GM23338 (cell line): ENCODE measurements at places on chromosomes 16 and 17. TPM values are rescaled to one million over a fixed set of nuclear protein-coding genes. Genes with fewer than 3 reads are reported as not detected.
A peak's percentile ranks its signal among the peaks of the same experiment; 100 is the strongest.

- no peaks in the 10 kb centered on the region for H3K36me3 ChIP-seq
- H3K4me3 ChIP-seq, result no peak overlapping the region
- no peak overlapping the region for H3K27ac ChIP-seq
- H3K27me3 ChIP-seq, result no peaks in the 10 kb centered on the region
- no peak for DNase-seq
- H3K4me1 ChIP-seq, result no peaks in the 10 kb centered on the region
Measured at GRCh38 chr16:66520406-66521170, 29.3 kb downstream of the TK2 start.

DNA sequence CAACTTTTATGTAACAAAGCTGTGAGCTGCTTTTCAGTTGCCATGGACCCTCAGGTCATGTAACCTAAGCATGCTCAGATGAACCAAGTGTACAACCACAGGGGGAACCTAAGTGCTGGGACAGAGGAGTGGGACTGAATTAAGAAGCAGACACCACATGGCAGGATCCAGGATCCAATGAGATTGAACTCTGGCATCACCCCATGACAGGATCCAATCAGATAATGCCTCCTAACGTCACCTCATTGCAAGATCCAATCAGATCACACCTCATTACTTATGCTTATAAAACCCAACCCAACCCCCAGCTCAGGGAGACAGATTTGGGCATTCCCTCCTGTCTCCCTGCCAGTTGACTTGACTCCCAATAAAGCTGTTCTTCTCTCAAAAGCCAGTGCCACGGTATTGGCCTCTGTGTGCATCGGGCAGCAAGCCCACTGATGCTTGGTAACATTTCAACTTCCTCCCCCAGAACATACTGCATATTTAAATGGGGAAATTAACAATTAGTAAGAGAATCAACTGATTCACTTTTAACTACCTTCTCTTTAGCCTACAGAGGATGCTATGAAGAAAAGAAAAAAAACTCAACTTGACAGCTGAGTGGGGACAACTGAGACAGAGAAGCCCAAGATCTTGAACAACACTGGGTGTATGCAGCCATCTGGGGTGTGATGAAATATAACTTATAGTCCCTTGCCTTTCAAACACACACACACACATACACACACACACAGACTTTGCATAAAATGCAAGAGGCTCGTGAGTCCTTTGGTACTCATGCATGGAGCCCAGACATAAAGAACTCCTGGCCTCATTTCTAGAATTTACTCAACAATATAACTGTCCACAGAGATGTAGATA lies 148.4 kb downstream of the SLC39A11 start:
- H3K4me1 ChIP-seq, result no peaks in the 10 kb centered on the region
- no peak overlapping the region for H3K4me3 ChIP-seq
- H3K27ac ChIP-seq, result no peak overlapping the region
- no peak for DNase-seq
- H3K27me3 ChIP-seq, result no peaks in the 10 kb centered on the region
- no peaks in the 10 kb centered on the region for H3K36me3 ChIP-seq

DNA sequence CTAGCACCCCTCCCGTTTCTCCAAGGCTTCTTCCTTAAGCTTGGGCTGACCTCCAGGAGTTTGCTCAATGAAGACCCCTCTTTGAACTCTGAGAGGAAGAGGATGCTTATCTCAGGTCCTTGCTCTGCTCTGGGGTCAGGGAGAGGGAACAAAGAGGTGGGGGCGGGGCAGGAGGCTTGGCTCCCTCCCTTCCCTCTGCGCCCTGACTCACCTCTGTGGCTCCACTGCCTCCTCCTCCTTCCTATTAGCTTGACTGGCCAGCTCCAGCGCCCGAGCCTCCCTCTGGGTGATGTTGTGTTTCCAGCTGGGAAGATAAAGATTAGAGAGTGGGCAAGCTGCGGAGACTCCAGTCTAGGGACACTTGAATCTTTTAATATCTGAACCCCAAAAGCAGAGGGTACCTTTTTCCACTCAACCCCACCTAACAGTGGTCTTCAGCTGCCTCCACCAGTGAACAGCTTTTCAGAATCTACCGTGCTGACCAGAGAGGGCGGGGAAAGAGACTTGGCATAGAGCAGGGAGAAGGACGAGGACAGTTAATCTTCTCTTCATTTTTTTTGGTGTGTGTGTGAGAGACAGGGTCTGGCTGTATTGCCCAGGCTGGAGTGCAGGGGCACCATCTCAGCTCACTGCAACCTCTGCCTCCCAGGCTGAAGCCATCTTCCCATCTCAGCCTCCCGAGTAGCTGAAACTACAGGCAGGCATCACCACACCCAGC lies 6.7 kb downstream of the GIP start:
- H3K36me3 ChIP-seq, result no peaks in the 10 kb centered on the region
- peak; percentile 73 for DNase-seq
- H3K4me1 ChIP-seq, result peaks cover 14% of the 10 kb centered on the region
- H3K27ac ChIP-seq, result no peak overlapping the region

MMP28 gene
- polyA plus RNA-seq, result not detected in 2 replicates

PRRT2 gene
- polyA plus RNA-seq, result 13.6 and 16.6 TPM in 2 replicates

GRCh38 chr16:85611194-85611443 lies 2.0 kb upstream of the GSE1 start:
- H3K27ac ChIP-seq, result peak overlapping the region; percentile 98
- H3K36me3 ChIP-seq, result no peaks in the 10 kb centered on the region
- H3K4me1 ChIP-seq, result peaks cover 50% of the 10 kb centered on the region
- peaks cover 7% of the 10 kb centered on the region; the same call in 1 of the 2 replicates for H3K27me3 ChIP-seq
- peak overlapping the region; percentile 84 for H3K4me3 ChIP-seq

- peak overlapping the region; percentile 50 for H3K27ac ChIP-seq
- peak; percentile 47 for DNase-seq
- peaks cover 24% of the 10 kb centered on the region for H3K4me1 ChIP-seq
- no peaks in the 10 kb centered on the region for H3K36me3 ChIP-seq
- H3K27me3 ChIP-seq, result no peaks in the 10 kb centered on the region
- no peak overlapping the region for H3K4me3 ChIP-seq
Measured at GRCh38 chr17:8359769-8360168, 16.7 kb downstream of the KRABD2 start.

DNA sequence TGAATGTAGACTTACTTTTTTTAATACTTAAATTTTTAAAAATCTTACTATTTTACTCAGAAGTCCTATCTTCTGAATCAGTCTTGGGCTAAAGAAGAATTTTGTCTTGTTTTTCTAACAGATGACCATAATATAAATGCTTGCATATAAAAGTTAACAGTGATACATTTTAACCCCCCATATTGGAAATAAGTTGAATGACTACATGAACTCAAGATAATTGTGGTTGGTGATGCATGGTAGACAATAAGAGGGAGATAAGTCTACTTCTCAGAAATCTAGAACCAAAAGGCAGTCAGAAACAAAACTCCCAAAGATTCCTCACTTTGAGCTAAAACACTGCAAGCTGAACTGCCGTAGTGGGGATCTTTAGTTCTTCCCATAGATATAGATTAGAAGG lies 868.4 kb upstream of the SOX9 start:
- H3K4me3 ChIP-seq, result no peak overlapping the region
- no peak overlapping the region for H3K27ac ChIP-seq
- no peaks in the 10 kb centered on the region for H3K36me3 ChIP-seq
- H3K27me3 ChIP-seq, result no peaks in the 10 kb centered on the region

JPH3 gene
- polyA plus RNA-seq, result 8.4 and 8.8 TPM in 2 replicates

NPIPA7 gene
- polyA plus RNA-seq, result 34.1 and 39.1 TPM in 2 replicates

DNA sequence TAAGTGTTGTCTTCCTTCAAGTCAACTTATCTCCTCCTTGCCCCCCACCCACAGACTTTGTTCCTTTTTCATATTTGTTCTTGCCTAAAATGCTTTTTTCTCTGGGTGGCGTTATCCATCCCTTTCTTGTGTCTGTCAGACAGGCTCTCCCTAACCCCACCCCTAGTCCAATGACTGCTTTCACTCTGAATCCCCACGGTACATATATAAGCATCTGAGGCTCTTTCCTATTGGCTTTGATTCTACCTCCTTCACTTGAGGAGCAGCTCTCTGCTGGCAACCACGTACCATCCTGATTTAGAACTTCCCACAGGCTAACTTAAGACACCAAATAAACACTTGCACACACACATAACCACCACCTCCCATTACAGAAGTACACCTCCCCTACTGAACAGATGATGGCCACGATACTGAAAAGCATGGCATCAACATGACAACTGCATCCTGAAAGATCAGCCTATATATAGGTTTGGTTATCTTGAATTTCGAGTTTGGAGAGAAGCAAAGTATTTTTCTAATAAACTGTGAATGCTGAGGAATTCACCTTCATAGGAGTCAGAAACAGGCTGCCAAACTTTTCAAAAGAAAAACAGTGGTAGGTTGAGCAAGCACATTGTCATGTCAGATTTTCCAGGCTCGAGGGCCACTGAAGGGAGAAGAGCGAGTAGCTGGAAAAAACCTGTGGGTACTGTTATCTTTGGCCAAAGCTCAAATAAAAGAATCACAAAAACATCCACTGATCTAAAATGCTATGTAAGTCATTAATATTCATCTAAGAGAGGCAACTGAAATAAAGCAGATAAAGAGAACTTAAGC lies 24.3 kb downstream of the STAT3 start:
- H3K4me3 ChIP-seq, result no peak overlapping the region
- H3K27me3 ChIP-seq, result no peaks in the 10 kb centered on the region
- H3K36me3 ChIP-seq, result no peaks in the 10 kb centered on the region
- H3K4me1 ChIP-seq, result peaks cover 47% of the 10 kb centered on the region

KRT33B gene
- not detected in 2 replicates for polyA plus RNA-seq

- H3K27ac ChIP-seq, result no peak overlapping the region
- no peaks in the 10 kb centered on the region for H3K27me3 ChIP-seq
- H3K4me3 ChIP-seq, result no peak overlapping the region
- H3K4me1 ChIP-seq, result peaks cover 8% of the 10 kb centered on the region; the same call in 1 of the 2 replicates
Measured at GRCh38 chr17:31511195-31511578, 119.7 kb downstream of the RAB11FIP4 start.
